Fibroblast of skin of abdomen (primary cell): ENCODE measurements at places on chromosomes 5 and 9.

DNA sequence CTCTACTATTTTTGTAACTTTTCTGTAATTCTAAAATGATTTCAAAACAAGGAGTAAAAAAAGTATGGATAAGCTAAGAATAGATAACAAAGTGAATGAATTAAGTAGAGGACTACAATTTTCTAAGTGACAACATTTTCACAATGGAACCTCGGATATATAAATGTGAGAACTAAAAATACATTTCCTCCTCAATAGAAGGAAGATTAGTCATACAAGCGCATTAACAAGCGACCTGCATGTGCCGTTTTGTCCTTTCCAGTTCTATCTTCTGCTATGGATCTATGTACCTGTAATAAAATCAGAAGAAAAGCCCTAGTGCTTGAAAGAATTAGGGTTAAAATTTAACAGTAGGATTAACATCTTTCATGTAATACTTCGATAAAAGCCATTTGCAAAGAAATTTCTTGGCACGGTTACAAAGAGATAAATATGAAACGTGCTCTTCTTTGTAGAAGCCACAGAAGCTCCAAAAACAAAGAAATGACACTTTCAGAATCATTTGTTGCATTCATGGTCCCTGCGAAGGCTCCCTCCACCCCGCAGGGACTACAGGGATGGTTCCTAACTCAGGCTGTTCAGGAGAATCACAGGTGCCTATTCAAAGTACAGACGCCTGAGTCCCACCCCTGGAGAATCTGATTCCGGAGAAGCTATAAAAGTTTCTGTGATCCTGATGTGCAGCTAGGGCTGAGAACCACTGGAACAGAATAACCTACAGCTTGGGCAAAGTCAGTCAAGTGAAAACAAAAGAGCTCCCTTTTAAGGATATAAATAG lies 216.6 kb upstream of the EFNA5 start:
- no peak for DNase-seq

GRCh38 chr5:84696651-84697050 lies 312.0 kb upstream of the EDIL3 start:
- DNase-seq, result no peak

DNA sequence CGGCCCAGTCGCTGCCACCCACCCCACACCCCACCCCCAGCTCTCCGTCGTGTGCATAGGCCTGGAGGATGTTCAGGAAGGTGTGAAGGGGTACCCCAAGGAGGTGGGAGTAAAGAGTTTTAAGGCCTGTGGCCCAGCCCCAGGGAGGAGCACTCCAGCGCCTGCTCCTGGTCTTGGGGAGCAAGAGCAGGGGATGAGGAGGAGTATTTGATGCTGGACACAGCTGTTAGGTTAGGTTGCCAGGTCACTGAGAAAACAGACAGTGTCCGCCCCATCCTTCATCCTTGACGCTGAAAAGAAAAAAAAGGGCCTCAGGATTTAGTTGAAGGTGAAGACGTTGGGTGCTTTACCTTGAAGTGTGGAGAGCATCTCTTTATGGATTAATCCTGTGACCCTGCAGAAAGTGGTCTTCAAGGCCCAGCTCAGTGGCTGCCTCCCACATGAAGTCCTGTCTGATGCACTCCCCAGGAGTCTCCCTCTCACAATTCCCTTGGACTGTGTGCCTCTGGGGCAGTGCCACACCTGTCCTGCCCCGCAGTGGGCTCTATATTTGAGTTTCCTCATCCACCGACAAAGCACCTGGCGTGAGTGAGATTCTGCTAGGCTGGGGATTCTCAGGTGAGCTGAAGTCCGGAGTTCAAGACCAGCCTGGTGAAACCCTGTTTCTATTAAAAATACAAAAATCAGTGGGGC lies 101.8 kb downstream of the SPRY4 start:
- DNase-seq, result no peak

DNA sequence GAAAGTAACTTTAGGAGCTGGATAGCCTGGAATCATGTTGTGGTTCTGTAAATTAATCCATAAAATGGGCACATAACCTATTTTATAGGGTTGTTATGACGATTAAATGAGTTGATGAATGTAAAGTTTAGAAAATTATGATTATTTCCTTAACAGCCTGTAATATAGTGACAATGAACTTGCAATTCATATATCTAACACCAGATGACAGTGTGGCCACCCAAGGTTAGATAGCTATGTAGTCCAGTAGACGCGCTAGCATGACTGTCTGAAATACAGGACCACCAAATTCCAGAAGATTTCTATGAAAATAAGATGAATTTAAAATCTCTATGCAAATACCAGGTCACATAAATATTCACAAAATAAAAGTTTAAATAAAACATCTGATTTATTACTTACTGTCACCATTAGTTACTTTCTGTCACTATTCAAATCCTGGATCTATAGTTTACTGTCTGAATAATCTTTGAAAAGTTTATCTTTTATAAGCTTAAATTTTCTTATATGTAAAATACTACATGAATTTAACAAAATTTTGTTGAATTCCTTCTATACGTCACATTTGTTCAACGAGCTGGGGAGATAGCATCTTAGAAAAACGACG lies 26.1 kb upstream of the MACIR start:
- DNase-seq, result peak; percentile 53
